MG63 (cell line): ENCODE measurements at places on chromosomes 7 and 10. TPM values are rescaled to one million over a fixed set of nuclear protein-coding genes. Genes with fewer than 3 reads are reported as not detected.

RADIL gene
- total RNA-seq, result 1.1 and 1.6 TPM in 2 replicates

TFPI2 gene
- total RNA-seq, result 0.07 and 1.7 TPM in 2 replicates

C10orf62 gene
- not detected in 2 replicates for total RNA-seq

TCF7L2 gene
- 0.89 TPM in 1 of 2 replicates, not detected in the other for total RNA-seq

TIMM23 gene
- 145 and 178 TPM in 2 replicates for total RNA-seq

GDF2 gene
- not detected in 2 replicates for total RNA-seq

PIK3CG gene
- not detected in 2 replicates for total RNA-seq

FFAR4 gene
- total RNA-seq, result 0.16 TPM in 1 of 2 replicates, not detected in the other

SP8 gene
- total RNA-seq, result 1.5 and 6.5 TPM in 2 replicates

LRIT1 gene
- total RNA-seq, result not detected in 2 replicates

AEBP1 gene
- total RNA-seq, result 36.8 and 45.8 TPM in 2 replicates

GALNT17 gene
- total RNA-seq, result 0.03 TPM in 1 of 2 replicates, not detected in the other

NACAD gene
- not detected in 2 replicates for total RNA-seq

PTTG1IP2 gene
- total RNA-seq, result not detected in 2 replicates

ZNF117 gene
- 0.94 and 3.7 TPM in 2 replicates for total RNA-seq

TAS2R4 gene
- total RNA-seq, result not detected in 2 replicates

HOXA9 gene
- total RNA-seq, result 25.4 and 29.9 TPM in 2 replicates
